ENCODE measurements at places on chromosomes 11 and 22.

DNA sequence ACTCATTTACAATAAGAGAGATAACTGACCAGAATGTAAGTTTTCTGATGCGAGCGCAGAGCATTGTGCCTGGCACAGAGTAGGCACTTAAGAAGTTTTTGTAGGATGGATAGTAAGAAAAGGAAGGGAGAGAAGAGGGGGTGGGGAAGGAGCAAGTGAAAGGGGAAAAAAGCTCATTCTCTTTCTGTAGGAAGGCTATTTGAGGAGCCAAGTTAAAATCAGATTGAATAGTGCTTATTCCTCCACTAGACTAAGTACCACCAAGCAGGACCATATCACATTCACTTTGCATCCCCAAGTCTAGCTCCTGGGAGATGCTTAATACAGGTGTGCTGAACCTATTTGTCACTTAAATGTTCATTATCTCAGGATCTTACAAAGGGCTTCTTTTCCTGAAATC, 14.1 kb upstream of the CRKL start:
- DNase-seq = no peak

GRCh38 chr11:76236092-76236999, 30.0 kb upstream of the WNT11 start:
- DNase-seq = no peak

DNA sequence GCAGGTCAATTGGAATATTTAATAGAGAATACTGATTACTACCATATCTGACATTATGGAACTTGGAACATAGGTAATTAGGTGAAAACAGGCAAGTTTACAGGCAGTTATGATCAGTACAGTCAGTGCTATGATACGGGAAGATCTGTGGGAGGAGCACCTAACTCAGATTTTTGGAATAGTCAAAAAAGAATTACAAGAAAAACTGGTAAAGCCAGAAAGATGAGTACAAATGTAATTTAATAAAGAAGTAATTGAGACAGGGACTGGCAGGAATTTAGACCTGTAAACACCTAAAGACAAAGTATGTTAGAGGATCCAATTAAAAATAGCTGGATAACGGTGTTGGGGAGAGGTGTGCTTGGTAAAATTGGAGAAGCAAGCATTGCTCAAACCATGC, 206.5 kb upstream of the ANO5 start:
- DNase-seq = no peak

DNA sequence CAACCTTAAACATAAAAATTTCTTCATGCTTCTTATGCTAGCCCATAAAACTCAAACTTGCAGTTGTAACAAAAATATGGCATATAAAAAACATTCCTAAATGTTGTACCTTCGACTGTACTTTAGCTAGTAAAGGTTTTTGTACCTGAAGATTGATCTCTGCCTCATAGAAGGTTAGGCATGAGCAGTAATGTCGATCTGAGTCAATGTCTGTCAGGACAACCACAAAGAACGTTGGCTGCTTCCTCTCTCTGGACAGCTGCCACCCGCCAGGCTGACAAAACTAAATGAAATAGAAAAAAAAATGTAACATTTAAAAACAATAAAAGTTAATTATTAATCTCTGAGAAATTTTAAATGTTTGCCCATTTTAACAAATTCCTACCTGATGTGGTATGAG, 251.3 kb downstream of the SBF2 start:
- DNase-seq = no peak

GRCh38 chr11:77106321-77106720, 3.7 kb downstream of the OMP start:
- no peak for DNase-seq

GRCh38 chr22:22733881-22734373, 89.5 kb downstream of the GGTLC2 start:
- no peak for DNase-seq

- no peak for DNase-seq
Measured at GRCh38 chr11:16942342-16942741, 71.9 kb downstream of the PLEKHA7 start.

GRCh38 chr11:61704838-61705237, 24.6 kb downstream of the DAGLA start:
- no peak for DNase-seq

DNA sequence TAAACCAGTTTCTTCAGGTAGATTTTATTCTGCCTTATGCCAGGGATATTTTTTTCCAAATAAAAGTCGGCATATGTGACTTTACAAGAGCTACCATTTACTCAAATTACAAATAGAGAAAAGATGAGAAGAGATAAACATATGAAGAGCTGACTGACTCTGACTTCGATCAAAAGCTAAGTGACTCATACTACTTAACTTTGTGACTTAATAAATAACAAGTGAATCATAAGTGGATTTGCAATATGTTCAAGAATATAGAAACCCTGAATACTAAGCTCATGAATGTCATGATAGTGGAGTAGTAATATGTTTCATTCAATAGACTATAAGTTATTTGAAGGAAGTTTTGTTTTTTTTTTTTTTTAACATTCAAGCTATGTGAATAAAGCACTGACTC, 130.5 kb upstream of the ANO3 start:
- DNase-seq = no peak

GRCh38 chr22:31305194-31305593, 12.9 kb upstream of the PIK3IP1 start:
- DNase-seq = no peak

GRCh38 chr11:130937051-130937450, 20.8 kb upstream of the SNX19 start:
- DNase-seq = no peak

- no peak for DNase-seq
Measured at GRCh38 chr11:111097191-111097590, 148.3 kb upstream of the POU2AF2 start.

DNA sequence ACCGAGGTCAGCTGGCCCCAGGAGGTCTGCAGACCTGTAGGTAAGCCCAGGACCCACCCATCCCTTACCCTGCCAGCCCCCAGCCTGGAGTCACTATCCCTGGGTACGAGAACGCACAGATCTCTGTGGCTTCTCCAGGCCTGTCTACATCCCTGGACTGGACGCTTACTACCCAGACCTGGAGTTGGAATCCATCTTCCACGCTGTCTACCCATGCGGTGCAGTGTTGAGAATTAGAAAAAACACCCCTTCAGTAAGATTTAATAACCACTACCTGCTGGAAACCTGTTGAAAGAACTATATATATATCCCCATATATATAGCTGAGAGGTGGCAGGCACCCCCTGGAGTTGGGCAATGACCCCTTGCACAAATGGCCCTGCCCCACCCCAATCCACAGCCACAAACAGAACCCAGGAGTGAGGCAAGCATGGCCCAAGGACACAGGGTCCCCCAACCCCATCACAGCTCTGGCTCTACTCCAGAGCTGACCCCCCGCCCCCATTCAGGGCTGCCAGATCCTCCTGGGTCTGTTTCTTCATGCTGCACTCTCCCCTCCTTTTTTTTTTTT, 17.7 kb upstream of the RGL4 start:
- no peak for DNase-seq

DNA sequence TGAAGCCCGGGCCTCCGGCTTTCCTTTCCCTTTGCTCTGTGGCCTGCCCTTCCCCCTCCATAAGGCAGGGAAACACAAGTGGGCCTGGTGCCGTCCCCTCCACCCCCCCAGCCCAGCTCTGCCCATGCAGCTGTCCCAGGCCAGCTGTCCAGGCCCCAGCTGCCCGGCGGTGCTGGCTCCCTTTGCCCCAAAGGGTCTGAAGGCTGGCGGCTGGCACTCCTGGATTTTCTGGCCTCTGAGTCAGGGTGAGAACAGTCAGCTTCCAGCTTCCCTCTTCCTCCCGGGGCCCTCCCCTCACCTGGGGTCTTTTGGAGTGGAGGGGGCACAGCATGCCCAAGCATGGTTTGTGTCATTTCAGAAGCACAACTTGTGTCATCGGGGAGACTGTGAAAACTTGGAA, 27.8 kb downstream of the CD82 start:
- no peak for DNase-seq

- no peak for DNase-seq
Measured at GRCh38 chr11:74689666-74690065, 41.6 kb downstream of the CHRDL2 start.

- no peak for DNase-seq
Measured at GRCh38 chr11:23590596-23591308, 730.5 kb upstream of the CCDC179 start.

All from endothelial cell (in vitro differentiated cells).